ENCODE measurements at places on chromosomes 4 and X.

GRCh38 chr4:37008199-37008598, 236.3 kb upstream of the NWD2 start:
- DNase-seq = no peak

- DNase-seq = no peak
These were observed 12.7 kb upstream of the STARD8 start for GRCh38 chrX:68634649-68635227.

- no peak for DNase-seq
These were observed 224.2 kb downstream of the RCHY1 start for GRCh38 chr4:75289914-75290582.

DNA sequence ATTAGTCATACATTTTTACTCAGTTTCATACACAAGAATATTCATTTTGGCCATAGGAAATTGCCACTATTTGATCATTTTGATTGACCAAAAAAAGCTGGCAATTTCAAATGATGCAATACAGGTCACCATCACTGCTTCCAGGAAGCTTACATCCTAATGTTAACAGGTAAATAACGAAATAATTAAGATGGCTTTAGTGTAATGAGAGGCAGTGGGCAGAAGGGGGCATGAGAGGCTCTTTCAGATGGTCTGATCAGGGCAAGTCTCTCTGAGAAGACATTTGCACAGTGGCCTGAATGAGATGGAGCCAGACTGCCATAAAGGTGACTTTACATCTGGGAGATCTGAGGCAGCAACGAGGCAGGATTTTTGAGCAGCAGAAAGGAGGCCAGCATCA, 170.7 kb downstream of the SLIT2 start:
- DNase-seq = no peak

GRCh38 chrX:39688219-39688575, 409.6 kb downstream of the BCOR start:
- no peak for DNase-seq

GRCh38 chr4:26321373-26322221, 783 bp downstream of the RBPJ start:
- peak; percentile 63 for DNase-seq

DNA sequence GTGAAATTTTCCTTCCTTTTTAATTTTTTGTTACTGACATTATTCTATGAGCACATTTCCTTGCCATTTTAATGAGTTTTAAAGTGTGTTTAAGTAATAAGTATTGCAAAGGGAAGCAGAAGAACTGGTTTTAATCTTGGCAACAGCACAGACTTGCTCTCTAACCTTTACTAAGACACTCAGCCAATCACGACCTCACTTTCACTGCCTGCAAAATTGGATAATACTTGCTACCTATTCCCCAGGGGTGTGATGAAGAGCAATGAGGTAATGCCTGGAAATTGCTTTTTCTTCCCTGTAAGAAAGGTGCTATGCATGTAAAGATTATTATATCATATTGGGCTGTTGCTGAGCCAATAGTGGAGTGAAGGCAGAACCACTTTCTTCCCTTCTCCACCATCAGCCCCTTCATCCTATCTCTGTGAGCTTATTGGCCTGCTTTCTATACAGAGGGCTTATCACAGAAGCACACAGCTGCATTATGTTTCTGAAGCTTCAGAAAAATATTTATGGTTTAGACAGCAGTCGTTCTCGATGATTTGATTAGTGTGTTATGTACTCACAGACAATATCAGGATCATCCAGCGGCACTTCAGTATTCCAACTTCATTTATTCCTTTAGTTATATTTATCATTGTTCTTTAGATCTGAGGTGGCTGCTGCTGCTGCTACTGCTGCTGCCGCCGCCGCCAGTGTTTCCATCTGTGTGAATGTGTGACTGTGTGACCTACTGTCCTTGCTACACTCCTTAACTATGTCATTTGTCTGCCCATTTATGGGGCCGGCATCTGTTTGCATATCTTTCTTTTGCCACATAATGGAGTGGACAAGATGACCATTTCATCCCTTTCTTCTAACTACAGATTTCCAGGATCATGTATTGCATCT, 255.1 kb downstream of the C4orf33 start:
- no peak for DNase-seq

- DNase-seq = no peak
These were observed 172.8 kb upstream of the EDNRA start for GRCh38 chr4:147307896-147308674.
